Panc1 (cell line): ENCODE measurements at places on chromosomes 16 and 17.

- no peak for DNase-seq
Observed at GRCh38 chr17:47267354-47267828, 13.8 kb downstream of the ITGB3 start.

DNA sequence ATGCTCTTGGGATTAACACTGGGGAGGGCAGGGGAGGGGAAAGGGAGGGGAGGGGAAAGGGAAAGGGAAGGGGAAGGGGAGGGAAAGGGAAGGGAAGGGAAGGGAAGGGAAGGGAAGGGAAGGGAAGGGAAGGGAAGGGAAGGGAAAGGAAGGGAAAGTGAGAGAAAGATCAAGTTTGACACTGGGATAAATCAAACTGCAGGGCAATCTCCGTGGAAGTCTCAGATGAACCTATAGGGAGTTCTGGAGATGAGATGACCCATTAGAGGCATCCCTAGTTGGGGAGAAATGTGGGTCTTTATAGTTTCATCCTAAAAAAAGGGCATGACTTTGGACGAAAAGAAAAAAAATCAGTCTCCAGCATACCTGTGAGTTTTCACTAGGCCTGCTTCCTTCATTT, 2.2 kb downstream of the KRTAP4-12 start:
- DNase-seq: no peak

DNA sequence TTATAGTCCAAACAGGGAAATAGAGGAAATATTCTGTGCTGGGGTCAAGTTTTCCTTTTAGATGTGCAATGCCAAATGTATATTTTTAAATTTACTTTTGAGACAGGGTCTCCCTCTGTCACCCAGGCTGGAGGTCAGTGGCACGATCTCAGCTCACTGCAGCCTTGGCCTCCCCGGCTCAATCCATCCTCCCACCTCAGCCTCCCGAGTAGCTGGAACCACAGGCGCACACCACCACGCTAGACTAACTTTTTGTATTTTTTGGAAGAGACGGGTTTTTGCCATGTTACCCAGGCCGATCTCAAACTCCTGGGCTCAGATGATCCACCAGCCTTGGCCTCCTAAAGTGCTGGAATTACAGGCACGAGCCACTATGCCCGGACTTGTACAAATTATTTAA, 25.8 kb upstream of the MED13 start:
- DNase-seq: no peak

DNA sequence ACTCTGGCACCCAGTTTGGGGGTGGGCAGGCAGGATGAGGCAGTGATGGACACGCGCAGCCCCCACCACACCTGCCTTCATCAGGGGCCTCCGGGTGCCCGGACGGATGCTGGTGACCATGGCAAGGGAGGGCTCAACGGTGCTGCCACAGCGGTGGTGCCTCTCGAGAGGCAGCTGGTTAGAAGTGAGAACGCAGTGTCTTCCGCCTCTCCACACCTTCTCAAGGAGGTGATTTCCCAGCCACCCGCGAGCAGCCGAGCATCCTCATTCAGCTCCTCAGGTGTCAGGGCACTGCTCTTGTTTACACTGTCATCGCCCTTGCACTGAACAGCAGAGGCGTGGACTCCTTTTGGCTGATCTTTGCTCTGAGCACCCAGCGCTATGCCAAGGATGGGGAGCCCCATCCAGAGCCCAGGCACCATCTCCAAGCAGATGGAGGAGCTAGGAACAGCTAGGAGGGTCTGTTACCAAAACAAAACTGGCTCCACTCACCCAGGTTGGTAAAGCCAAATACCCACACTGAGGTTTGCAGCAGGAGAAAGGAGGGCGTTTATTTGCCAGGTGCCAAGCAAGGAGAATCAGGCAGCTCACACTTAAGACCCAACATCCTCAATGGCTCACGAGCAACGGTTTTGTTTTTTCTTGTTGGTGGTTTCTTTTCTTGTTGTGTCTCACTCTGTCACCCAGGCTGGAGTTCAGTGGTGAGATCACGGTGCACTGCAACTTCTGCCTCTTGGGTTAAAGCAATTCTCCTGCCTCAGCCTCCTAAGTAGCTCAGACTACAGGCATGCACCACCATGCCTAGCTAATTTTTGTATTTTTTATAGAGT, 174.3 kb upstream of the TNRC6C start:
- DNase-seq: no peak

DNA sequence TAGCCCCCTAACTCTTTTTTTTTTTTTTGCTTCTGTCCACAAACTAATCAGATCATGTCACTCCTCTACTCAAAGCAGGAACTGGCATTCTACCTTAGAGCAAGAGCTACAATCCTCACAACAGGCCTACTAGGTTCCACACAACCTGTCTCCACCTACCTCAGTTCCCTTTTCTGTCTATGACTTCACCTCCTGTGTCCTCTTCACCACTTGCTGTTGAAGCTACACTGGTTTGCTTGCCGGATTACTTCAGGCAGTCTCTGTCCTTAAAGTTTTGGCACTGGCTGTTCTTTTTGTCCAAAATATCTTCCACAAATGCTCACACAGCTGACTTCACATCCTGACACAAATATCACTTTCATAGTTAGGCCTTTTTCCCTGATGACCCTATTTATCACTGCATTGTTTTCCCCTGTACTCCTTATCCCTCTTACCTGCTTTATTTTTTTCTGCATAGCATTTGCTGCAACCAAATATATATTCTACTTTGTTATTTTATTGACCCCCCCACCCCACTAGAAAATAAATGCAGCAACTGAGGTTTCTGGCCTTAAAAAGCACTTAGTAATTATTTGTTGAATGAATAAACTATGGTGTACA, 72.0 kb downstream of the KANSL1 start:
- no peak for DNase-seq

DNA sequence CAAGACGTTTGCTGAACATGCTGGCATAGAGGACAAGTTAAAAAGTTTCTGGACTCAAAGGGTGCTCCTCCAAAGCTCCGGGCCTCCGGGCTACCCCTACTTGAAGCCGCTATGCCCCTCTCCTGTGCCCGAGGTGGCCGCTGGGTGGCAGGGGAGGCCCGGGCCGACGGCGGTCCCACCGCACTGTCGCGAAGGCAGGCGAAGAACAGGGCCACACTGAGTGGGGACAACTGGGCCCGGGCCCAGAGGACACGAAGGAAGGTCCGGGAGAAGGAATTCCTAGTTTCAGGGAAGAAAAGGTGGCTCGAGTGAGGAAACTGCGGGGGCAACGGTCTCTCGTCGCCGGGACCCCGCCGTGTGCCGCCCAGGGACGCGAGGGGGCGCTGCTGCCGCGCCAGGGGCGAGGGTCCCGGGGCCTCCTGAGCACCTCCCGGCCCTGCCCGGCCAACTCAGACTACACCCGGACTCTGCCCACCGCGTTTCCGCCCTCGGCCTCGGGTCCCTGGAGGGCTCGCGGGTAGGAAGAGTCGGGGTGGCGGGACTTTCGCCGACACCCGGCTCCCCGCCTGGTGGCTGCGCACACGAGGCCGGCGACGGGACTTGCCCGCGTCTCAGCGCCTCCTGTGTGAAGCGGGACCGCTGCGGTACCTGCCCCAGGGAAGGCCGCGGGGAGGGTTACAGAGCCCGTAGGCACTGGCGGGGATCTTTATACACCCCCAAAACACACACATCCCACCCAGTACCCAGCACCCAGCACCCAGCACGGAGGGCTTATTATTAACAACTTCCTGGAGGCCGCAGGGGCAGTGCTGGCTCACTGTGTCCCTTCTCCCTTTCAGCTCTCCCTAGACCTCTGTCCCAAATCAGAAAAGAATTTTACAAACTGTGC, 772 bp upstream of the CHCT1 start:
- DNase-seq: peak; percentile 12

GRCh38 chr17:79216391-79216790, 141.8 kb downstream of the ENGASE start:
- DNase-seq: no peak

DNA sequence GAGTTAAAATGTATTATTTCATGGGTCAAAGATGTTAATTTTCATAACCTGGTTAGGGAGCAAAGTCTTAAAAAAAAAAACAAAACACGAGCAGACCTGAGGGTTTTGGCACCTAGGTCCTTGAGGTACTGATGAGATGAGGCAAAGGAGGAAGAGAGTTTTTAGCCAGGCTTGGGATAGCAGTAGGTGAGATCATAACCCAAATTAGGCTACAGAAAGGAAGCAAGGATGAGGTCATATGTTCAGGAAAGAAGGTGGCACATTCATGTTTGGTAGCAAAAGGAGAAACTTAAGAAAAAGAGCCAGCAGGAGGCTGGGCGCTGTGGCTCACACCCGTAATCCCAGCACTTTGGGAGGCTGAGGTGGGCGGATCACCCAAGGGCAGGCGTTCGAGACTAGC, 2.8 kb downstream of the ATXN1L start:
- DNase-seq: no peak

GRCh38 chr17:76549539-76549938, 9.7 kb downstream of the PRCD start:
- no peak for DNase-seq

DNA sequence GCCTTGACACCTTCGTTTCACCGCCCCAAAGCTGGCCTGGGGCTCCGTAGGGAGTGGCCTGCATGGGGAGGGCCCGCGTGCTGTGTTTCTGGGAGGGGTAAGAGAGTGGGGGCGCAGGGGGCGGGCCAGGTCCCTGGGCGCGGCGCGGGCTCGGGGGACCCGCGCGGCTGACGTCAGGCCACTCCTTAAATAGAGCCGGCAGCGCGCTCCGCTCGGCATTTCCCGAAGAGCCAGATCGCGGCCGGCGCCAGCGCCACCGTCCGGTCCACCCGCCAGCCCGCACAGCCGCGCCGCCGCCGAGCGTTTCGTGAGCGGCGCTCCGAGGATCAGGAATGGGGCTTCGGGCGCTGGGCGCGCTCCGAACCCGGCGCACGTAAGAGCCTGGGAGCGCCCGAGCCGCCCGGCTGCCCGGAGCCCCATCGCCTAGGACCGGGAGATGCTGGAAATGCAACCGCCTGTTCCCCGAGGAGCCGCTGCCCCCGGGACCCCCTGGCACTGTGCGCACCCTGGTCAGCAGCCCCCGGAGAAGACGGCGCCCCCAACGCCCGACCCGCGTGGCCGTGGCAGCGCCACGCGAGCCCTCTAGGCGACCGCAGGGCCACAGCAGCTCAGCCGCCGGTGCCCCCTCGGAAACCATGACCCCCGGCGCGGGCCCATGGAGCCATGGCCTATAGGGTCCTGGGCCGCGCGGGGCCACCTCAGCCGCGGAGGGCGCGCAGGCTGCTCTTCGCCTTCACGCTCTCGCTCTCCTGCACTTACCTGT, at the start of gene HS3ST2:
Gene HS3ST2 (plus strand): TSS at position 215 of the 763 bp plus-strand sequence. CDS start 449 bp downstream, at position 664.
- DNase-seq: no peak

DNA sequence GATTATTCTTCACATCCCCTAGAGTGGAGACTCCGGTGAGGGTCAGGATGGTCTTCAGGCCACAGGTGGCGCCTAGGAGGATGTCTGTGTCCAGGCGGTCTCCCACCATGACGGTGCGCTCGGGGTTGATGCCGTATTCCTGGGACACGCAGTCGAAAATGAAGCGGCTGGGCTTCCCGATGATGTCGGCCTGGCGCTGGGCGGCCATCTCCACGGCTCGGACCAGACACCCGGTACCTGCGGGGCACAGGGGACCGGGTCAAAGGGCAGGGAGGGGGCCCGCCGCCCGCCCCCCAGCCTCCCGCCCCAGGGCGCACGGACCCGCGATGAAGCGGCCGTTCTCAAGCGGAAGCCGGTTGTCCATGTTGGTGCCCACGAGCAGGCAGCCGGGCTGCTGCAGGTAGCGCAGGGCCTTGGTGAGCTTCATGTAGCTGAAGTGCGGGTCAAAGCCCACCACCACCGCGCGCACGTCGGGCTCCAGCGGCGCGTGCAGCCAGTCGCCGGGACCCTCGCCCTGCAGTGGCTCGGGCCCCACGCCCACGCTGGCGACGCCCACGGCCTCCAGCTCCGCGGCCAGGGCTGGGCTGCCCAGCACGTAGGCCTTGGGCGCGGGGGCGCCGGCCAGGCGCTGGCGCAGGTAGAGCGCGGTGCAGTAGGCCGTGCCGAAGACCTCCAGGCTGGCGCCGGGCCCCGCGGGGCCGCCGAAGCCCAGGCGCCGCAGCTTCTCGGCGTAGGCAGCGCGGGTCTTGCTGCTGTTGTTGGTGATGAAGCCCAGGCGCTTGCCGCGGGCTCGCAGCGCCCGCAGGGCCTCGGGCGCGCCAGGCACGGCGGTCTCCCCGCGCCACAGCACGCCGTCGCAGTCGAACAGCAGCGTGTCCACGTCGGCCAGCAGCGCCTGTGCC, 572 bp downstream of the PGP start:
- no peak for DNase-seq

GRCh38 chr17:78939615-78940014, 14.4 kb upstream of the TIMP2 start:
- DNase-seq: no peak

- no peak for DNase-seq
Observed at GRCh38 chr17:7673239-7673638, 14.1 kb downstream of the TP53 start.

GRCh38 chr17:17944242-17944641, 28.0 kb downstream of the TOM1L2 start:
- no peak for DNase-seq

DNA sequence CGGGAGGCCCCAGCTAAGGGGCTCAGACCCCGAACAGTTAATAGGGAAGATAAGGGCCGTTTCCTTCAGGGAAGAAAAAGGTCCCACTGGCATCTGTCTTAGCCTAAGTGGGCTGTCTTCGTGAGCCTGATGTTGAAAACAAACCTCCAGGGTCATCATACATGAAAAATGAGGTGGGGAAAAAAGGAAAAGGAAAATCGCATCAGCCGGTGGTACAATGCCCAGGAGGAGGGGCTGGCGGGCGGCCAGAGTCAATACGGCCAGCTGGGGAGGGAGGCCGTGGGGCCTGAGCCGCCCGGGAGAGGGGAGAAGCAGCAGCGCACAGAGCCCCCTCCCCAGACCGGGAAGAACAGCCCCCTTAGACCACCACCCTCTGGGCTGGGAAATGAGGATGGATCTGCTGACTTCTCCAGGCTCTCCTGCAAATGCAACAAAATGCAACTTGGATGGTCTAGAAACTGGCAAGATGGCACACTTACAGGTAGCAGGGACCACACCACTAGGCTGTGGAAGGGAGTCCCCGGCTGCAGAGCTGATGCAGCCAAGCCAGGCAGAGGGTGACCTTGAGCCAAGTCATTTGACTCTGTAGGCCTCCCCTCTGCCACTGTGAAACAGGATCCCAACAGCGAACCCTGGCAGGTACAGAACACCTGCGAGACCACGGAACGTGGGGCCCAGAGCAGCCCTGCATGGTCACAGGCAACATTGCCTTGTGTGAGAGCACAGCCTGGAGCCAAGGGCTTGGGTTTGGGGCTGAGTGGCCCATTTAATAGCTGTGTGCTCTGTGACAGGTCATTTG, 448.5 kb downstream of the SOX9 start:
- DNase-seq: no peak

DNA sequence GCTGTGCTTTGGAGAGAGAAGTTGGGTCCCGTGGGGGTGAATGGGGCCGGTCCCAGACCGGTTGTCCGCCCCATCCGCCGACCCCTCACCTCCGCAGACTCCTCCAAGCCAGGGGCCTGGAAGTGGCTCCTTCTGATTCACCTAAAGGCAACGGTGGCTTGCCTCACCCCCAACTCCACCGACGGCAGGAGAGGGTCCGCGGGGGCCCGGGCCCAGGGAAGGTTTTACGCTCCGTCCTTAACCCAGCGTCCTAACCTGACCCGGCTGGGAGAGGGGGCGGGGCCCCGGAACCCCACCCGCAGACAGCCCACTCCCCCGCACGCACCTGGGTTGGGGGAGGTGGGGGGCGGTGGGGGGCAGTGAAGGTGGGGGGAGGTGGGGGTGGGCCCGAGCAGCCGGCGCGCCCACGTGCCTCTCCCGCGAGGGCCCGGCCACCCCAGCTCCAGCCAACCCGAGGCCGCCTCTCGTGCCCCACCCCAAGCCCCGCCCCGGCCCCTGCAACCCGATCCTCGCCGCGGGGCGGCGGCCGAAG, 12.7 kb upstream of the CD300A start:
- no peak for DNase-seq

- no peak for DNase-seq
Observed at GRCh38 chr16:89093602-89094251, at the start of gene ACSF3. Gene ACSF3 (plus strand): TSS chr16:89093852. CDS start chr16:89100682, 6,830 bp downstream.

GRCh38 chr16:46920402-46921068, 36.4 kb downstream of the GPT2 start:
- DNase-seq: no peak
